Renal cortical epithelial cell (primary cell): ENCODE measurements at places on chromosomes 4 and X. TPM values are rescaled to one million over a fixed set of nuclear protein-coding genes. Genes with fewer than 3 reads are reported as not detected.

Gene PAGE5
- total RNA-seq: not detected in 2 replicates

Gene GAB3
- total RNA-seq: 0.70 and 0.87 TPM in 2 replicates

Gene BGN
- 0.17 and 6.0 TPM in 2 replicates for total RNA-seq

Gene CYSLTR1
- total RNA-seq: not detected in 2 replicates

Gene PLXNB3
- total RNA-seq: 2.6 and 10.3 TPM in 2 replicates

Gene ATOH1
- total RNA-seq: not detected in 2 replicates

Gene CTAG2
- total RNA-seq: not detected in 2 replicates

Gene TEC
- 4.0 and 6.1 TPM in 2 replicates for total RNA-seq

Gene CHM
- total RNA-seq: 26.4 and 44.7 TPM in 2 replicates

Gene SLC25A43
- total RNA-seq: 18.7 and 24.3 TPM in 2 replicates

Gene EFNB1
- total RNA-seq: 79.7 and 110 TPM in 2 replicates

Gene GRIA3
- under 0.01 and 3.5 TPM in 2 replicates for total RNA-seq

Gene TKTL2
- not detected in 2 replicates for total RNA-seq

Gene FAT4
- total RNA-seq: 2.3 and 7.7 TPM in 2 replicates

Gene COX7B
- total RNA-seq: 694 and 695 TPM in 2 replicates

Gene DCAF8L2
- not detected in 2 replicates for total RNA-seq

Gene PNMA6F
- total RNA-seq: not detected in 2 replicates

Gene SLC6A14
- under 0.01 and 0.69 TPM in 2 replicates for total RNA-seq

Gene PRRG1
- 46.0 and 83.3 TPM in 2 replicates for total RNA-seq

Gene TNIP3
- 0.30 and 0.35 TPM in 2 replicates for total RNA-seq

Gene MAGEE2
- total RNA-seq: not detected in 2 replicates

Gene XAGE1A
- not detected in 2 replicates for total RNA-seq

Gene BMPR1B
- 2.1 and 6.5 TPM in 2 replicates for total RNA-seq

Gene CFAP99
- total RNA-seq: 0.30 TPM in 1 of 2 replicates, not detected in the other

Gene OPHN1
- 12.5 and 13.9 TPM in 2 replicates for total RNA-seq

Gene GPR173
- 0.52 and 3.3 TPM in 2 replicates for total RNA-seq

Gene PNMA3
- total RNA-seq: 0.35 TPM in 1 of 2 replicates, not detected in the other

Gene MGARP
- 2.3 and 2.6 TPM in 2 replicates for total RNA-seq
